ENCODE measurements at places on chromosomes 5 and 9.

DNA sequence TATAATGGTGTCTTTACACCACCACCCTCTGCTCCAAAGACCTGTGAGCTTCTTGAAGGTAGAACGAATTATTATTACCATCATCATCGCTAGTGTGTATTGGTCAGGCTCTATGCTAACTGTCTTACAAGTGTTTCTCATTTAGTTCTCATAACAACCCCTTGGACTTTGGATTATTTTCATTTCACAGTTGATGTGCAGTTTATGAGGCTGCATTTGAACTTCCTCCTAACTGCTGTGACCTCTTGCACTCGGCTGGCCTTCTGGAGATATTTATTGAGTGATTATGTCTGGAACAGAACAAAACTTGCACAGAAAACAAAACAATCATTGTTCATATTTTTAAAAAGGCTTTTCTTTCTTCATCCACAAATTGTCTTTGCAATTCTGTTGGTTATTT is 306.3 kb upstream of the SGCD start:
- DNase-seq, result no peak

GRCh38 chr9:121597698-121598166 is 53.7 kb upstream of the DAB2IP start:
- no peak for DNase-seq

DNA sequence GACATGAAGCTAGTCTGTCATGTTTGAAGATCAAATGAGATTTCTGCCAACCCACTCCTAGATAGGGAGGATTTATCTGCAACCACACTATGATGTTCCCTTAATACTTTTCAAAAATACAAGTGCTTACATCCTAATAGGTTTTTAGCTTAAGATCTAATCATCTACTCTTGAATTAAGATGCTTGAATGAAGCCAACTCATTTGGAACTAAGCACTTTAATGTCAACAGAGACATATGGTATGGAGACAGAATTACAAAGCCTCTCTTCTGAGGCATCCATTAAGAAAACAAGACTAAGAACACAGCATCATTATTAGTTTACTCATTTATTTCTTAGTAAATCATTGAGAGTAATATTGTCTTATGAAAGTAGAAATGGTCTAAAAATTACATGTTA is 139.3 kb upstream of the NFIB start:
- DNase-seq, result no peak

DNA sequence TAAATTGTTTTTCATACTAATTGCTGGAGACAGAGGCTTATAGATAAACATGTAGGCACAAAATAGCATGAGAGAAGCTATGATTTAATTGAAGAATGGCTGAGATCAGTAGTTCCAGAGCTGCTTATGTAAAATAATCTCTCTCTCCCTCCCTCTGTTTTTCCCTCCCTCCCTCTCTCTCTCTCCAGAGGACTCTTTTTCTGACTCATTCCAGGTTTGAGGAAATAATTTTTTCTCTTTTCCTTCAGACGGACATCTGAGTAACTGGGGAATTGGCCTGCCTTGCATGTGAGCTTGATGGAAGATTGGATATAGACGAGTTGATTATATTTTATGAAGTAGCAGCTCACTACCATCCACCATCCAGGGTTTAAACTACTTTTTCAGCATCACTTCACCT is 35.5 kb downstream of the KCTD16 start:
- DNase-seq, result no peak

DNA sequence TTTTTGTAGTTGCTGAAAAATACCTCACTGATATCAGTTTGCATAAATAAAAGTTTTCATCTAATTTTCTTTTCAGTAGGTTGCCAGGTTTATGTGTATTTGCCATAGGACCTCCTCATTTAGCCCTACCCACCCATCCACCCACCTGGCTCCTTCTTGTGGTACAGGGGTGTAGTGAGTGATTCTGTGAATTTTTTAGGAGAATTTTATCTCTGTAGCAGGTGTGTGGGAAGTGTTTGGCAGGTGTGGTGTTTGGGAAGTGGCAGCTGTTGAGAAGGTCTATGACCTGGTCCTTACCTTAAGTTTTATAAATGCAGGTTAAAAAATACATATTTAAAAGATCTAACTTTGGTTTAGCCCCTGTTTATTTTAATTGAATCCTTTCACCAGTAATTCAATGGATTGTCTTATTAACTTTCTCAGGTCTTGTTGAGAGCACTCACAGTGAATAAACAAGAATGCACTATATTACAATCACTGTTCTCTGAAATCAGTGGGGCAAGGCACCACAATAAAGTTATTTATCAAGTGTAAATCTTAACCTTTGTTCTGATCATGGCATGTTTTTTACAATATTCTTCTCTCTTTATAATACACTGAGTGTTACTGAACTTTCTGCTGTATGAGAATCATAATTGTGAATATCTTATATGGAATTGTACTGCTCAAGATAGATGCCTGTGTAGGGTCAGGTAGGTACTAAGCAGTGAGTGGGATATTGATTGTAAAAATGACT is 189.1 kb downstream of the WDR70 start:
- no peak for DNase-seq

- no peak for DNase-seq
Observed at GRCh38 chr9:96135076-96135752, 166.8 kb downstream of the HSD17B3 start.

DNA sequence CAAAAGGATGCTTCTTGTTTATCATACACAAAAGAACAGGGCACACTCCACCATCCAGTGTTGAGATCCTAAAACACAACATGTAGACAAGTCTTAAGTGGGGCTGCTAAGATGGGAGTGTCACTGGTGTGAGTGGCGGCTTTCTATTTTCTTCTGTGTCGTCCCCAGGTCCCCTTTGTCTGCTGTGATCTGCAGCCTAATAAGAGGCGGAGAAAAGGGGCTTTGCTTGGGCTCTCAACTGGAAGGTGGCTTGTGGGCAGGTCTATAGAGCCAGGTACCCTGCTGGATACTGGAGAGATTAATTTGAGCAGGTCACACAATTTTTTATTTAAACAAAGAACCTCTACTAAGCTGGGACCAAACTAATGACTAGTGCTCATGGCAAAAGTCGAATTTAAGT is 126.1 kb upstream of the SAP30L start:
- no peak for DNase-seq

- DNase-seq, result no peak
Observed at GRCh38 chr5:144117412-144117811, 53.0 kb downstream of the YIPF5 start.

DNA sequence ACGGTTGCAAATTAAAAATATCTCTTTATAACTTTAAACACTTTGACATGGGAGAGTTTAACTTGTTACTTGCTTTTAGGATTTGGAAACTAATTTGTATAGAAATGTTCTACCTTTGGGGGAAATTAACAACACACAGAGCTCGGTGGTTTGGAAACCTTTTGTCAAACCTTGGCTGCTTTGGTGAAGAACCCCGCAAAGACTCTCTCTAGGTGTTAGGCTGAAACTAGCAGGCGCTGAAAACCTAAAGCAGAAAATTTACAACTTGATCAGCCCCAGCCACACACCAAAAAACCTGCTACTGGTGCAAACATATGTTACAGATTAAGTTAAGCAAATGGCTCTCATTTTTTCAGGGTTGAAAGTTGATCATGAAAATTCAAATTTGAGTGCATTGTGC is 25.8 kb downstream of the NR2F1 start:
- no peak for DNase-seq

DNA sequence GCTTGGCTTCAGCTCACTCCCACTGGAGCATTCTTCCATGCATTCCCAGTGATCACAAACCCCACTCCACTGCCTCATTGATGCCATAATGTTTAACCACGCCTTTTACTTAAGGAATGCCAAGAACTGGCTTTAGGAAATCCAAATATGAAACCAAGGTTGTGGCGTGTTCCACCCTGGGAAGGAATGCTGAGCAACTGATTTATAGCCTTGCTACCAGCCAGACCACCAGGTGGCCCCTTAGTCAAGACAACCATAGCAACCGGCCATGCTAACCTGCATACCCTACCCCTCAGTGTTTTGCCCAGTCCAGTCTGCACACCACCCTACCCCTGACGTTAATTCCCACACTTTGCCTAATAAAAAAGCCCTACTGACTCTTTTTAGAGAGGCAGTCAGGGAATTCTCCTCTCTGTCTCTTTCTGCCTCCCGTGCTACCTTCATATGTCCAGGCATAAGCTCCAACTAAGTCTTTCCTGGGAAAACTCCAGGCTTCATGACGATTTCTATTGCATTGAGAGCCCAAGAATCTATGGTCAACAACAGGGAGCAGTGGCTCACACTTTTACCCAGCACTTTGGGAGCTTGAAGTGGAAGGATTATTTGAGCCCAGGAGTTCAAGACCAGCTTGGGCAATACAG is 27.0 kb upstream of the PRRC2B start:
- DNase-seq, result no peak

DNA sequence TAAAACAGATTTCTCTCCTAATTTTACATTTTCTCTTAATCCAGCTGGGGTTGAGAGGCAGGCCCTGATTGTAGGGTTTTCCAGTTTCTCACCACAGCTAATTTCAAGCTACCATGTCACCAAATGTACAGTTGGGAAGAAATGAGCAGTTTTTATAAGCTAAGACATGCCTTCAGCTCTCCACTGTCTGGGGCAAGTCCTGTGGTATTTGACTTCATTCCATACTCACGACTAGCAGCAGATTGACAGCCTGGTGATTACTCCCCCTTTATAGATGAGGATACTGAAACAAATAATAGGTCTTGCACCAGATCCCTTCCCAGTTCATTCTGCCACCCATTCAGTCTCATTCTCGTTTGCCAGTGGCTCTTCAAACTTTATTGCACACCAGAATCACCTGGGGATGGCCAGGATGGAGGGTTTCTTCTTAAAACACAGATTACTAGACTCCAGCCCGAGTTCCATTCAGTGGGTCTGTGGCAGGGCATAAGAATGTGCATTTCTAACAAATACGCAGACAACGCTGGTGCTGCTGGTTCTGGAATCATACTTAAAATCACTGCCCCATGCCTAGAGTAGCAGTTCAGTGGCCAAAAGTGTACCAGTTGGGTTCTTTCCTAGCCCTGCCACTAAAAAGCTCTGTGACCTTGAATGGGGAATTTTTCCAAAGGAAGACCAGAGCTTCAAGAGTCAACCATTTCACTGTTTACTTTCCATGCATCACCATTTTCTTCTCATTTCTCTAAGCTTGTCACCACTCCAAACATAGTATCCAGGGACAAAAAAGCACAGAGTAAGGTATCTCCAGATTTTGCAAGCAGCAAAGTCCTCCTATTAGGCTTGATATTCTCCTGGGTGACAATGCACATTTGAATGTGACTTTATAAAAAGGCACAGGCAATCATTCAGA is 64.3 kb downstream of the CSNK1A1 start:
- peak; percentile 9 for DNase-seq

DNA sequence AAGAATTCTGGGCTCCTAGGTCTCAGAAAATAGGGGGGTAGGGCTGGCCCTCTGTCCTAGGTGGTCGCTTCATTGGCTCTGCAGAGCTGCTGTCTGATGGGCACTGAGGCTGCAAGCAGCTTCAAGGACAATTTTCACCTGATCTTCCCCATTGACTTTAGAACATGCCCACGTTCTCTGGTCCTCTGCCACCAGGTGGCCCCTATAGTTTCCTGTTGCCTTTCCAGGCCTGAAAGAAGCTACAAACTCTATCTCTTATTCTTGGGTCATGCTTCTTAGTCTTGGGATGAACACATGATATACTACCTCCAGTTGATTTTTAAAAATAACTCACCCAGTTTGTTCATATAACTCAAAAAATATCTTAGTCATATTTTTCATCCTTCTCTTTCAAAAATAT is 26.3 kb downstream of the SPZ1 start:
- DNase-seq, result peak; percentile 17

- no peak for DNase-seq
Observed at GRCh38 chr9:123727332-123727731, 202.6 kb downstream of the DENND1A start.

DNA sequence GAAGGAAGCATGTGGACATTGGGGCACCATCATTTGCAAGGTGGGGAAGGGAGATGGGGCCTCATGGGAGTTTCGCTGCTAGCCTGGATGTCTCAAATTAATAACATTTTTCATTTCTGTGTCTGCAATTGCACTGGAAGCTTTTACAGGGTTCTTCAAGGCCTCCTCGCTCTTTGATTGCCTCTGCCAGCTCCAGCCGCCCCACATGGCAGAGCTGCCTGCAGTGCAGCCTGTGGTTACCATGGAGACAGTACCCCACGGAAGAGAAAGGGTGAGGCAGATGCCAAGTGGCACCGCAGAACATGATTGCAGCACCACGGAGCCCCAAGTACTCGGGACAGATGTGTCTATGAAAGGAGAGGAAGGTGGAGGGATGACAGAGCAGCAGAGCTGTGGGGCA is 25.4 kb downstream of the CTNND2 start:
- no peak for DNase-seq

DNA sequence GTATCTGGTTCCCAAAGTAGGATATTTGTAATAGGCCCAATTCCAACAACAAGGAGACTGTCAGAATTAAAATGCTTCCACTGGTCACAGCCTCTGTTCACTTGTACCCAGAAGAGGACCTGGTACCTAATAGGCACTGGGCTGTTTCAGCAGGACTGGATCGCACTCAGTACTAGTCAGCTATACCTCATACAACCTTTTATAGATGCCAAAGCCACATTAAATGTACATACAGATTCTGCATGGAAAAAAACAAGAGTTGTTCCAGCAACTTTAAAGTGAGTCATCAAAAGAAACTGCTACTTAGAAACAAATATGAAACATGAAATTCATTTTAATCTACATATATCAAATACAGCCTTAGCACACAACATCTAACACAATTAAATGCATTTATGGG is 87.5 kb downstream of the GPR21 start:
- no peak for DNase-seq

GRCh38 chr9:134236001-134236421 is 71.6 kb upstream of the RNU6ATAC start:
- DNase-seq, result no peak

- no peak for DNase-seq
Observed at GRCh38 chr5:153827397-153827796, 211.3 kb downstream of the FAM114A2 start.

- no peak for DNase-seq
Observed at GRCh38 chr9:105890046-105890822, 195.9 kb downstream of the TMEM38B start.

- no peak for DNase-seq
Observed at GRCh38 chr9:80204054-80204453, 632.3 kb downstream of the TLE4 start.

DNA sequence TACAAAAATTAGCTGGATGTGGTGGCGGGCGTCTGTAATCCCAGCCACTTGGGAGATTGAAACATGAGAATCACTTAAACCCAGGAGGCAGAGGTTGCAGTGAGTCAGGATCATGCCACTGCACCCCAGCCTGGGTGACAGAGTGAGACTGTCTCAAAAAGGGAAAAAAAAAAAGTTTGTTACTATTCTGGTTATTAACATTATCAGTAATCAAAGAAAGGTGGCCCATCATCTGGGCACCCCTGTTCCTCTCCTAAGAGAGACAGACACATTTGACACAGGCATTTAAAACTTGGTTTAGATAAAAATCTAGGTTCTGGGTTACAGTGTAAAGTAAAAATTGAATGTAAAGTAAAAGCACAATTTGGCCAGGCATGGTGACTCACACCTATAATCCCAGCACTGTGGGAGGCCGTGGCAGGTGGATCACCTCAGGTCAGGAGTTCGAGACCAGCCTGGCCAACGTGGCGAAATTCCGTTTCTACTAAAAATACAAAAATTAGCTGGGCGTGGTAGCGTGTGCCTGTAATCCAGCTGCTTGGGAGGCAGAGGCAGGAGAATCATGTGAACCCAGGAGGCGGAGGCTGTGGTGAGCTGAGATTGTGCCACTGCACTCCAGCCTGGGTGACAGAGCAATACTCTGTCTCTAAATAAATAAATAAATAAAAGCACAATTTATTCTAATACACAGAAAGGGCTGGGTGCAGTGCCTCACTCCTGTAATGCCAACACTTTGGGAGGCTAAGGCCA is 16.7 kb upstream of the PHYHD1 start:
- DNase-seq, result no peak
